Activated naive CD8-positive, alpha-beta T cell treated with anti-CD3 and anti-CD28 coated beads for 36 hours (primary cell): ENCODE measurements at places on chromosomes 5 and 9. TPM values are rescaled to one million over a fixed set of nuclear protein-coding genes. Genes with fewer than 3 reads are reported as not detected.

GPR107 gene
- 17.7 TPM for total RNA-seq

SLC45A2 gene
- total RNA-seq: not detected

DNA sequence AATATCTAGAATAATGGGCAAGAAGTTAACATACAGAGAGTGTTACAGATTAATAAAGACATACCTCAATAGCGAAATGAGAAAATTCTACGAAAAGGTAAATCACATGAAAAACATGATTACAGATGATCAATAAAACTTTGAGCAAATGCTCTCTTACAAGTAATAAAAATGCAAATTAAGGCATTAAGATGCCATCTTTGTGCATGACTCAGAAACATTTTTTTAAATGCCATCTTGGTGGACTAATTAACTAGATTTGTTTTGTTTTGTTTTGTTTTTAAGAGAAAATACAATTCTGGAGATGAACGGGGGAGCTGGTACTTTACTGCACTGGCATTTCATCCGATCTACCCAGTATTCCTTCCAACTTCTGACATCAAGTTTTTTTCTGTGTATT lies 130.2 kb downstream of the SUSD1 start:
- DNase-seq: no peak

- no peak for DNase-seq
Observed at GRCh38 chr9:77965445-77966123, 66.0 kb downstream of the GNAQ start.

DNA sequence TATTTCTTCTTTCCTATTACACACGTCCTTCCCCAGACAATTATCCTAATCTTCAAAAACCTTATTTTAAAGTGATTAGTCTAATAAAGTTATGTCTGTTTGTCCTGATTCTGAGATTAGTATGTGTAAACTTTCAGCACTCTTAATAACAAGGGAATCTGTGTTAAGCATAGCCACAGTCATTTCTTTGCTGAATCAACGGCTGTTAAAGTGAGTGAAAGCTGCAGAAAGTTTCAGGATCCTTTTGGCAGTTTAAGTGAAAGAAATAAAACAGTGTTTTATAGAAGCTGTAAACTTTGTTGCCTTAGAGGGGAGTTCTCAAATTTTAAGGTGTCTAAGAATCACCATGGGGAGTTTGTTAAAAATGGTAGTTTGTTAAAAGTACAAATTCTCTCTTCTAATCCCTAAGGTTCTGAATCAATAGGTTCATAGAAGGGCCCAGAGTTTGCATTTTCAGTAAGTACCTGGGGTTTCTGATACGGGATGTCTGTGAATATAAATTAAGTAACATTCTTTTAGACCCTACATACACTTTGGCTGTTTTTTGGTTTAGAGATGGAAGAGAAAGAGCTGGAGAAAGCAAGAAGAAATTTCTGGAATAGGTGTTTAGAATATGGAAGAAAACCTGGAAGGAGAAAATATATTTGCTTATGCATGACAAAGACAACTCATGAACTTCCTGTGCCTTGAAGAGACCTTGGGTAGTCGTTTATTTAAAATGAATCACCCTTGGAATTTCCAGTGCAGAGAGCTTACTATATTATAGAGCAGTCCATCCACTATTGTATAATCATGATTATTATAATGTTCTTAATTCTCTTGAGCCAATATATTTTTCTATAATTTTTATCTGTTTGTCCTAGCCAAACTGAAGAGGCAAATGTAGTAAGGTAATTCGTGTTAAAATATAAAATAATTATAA lies 45.7 kb downstream of the SCAMP1 start:
- DNase-seq: no peak

GRCh38 chr9:131559421-131560000 lies 14.2 kb downstream of the PRRT1B start:
- DNase-seq: no peak

GRCh38 chr5:115022303-115022702 lies 147.4 kb downstream of the TRIM36 start:
- DNase-seq: no peak

- DNase-seq: no peak
Observed at GRCh38 chr5:101846496-101846895, 449.6 kb downstream of the SLCO4C1 start.

GRCh38 chr5:68748101-68748500 lies 345.7 kb upstream of the SLC30A5 start:
- no peak for DNase-seq

DNA sequence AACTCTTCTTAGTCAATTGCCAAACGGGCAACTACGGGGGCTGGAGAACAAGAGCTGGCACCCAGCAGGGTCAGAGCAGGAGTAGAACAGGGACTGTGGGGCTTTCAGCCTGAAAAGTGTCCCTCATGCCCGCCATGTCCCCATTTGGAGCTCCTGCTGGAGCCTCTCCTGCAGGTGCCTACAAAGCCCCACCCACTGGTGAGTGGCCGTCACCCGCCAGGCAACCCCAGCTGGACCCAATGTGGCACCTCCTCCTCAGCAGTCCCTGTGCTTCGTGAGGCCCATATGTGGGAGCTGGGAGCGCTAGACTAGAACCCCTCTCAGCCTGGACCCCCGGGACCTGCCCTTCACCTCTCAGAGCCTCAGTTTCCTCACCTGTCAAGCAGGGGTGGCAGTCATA lies 40.9 kb downstream of the VAV2 start:
- DNase-seq: no peak

- DNase-seq: no peak
Observed at GRCh38 chr9:129379181-129379836, 201.2 kb upstream of the IER5L start.

GRCh38 chr9:36503172-36504088 lies 69.3 kb upstream of the MELK start:
- no peak for DNase-seq
